Astrocyte (in vitro differentiated cells and primary cell): ENCODE measurements at places on chromosomes 4 and X. TPM values are rescaled to one million over a fixed set of nuclear protein-coding genes. Genes with fewer than 3 reads are reported as not detected.

TMEM31 gene
- total RNA-seq, result 0.43 TPM in 1 of 2 replicates, not detected in the other

SLBP gene
- 44.5 and 45.1 TPM in 2 replicates for total RNA-seq

- no peak for DNase-seq
Measured at GRCh38 chr4:62366939-62367338, 1166.8 kb downstream of the ADGRL3 start.

DNA sequence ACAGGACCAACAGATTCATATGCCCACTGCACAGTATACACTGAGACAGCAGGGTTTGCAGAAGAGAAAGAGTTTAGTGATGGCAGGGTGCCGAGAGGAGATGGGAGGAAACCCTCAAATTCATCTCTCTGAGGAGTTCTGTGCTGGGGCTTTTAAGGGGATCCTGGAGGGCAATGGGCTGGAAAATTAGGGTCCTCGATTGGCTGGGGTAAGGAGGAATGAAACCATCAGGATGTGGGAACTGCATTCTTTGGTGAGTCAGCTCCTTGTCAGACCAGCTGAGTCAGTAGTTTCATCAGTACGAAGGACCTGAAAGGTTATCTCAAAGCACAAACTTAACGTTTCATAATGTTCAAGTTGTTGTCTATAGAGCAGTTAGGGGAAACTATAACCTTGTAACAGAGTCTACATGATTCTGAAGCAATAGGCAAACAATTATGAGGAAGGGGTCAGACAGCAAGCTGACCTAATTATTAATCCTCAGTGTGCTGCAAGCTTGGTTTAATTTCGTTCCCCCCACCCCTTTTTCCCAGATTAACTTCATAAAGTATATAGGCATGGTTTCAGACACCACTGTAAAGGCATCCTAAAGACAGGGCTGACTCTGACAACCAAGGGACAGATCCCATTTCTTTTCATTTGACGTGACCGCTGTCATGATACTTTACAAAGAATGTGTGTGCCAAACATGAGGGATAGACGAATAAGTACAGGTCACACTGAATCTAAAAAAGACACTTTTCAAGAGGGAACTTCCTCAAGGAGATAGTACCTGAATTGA, 1.5 kb upstream of the MSMO1 start:
- DNase-seq, result peak; percentile 93

DNA sequence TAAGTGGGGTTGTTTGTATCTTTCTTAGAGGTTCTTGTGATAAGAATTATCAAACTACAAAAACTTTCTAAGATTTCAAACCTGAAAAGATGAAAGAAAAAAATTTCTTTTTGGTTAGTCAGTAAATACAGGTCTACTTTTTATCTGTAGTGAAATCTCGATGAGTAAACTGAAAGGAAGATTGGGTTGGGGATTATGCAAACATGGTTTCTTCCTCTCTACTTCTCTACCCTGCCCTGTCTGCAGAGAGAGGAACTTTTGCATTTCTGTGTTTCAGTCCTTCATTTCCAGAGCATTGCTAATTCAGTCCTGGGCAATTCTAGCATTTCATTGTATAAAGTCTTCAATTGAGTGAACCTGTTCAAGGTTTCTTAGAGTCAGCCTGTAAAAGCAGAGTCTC, 51.6 kb upstream of the IL2 start:
- no peak for DNase-seq

GRCh38 chr4:125338814-125339213, 24.1 kb downstream of the FAT4 start:
- no peak for DNase-seq

- DNase-seq, result no peak
Measured at GRCh38 chr4:9895333-9895705, 113.9 kb downstream of the DRD5 start.

GRCh38 chr4:83110970-83111750, 3.4 kb downstream of the PLAC8 start:
- no peak for DNase-seq
